Liver (tissue), 10 donors: ENCODE measurements at places on chromosomes 5 and 9. TPM values are rescaled to one million over a fixed set of nuclear protein-coding genes. Genes with fewer than 3 reads are reported as not detected.

DNA sequence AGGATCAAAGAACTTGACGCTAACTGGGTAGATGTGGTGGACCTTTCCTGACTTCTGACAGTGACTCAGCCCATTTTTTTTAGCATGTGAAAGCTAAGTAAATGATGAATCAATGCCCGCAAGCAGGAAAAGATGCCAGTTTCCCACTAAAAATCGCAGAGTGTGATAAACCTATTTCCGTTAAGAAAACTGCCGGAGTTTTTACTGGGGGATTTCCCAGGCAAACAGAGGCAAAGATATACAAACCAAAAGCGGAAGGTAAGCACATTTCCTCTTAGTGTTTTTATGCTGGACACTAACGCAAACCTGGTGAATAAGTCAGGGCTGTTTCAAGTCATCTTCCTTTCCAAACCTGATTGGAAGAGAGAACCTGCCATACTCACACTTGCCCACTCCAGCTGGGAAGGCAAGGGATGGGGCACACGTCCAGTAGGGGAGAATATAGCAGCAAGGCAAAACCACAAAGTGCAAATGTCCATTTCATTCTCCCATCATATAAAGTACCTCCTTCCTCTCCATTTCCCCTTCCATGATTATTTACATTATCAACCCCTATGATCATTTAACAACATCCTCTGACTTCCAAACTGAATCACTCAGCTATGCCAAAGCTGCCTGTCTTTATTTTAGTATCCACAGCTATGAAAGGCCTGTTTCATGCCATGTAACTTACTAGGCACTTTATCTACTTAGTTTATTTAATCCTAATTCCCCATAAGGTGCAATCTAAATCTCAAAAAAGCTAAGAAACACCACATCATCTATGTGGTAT is 349.7 kb upstream of the RFX3 start:
- DNase-seq: no peak
- no peaks in the 10 kb centered on the region for H3K4me1 ChIP-seq
- no peak overlapping the region for H3K27ac ChIP-seq
- no peaks in the 10 kb centered on the region for H3K27me3 ChIP-seq

- no peaks in the 10 kb centered on the region for H3K27me3 ChIP-seq
- no peaks in the 10 kb centered on the region for H3K4me1 ChIP-seq
- no peak overlapping the region for H3K4me3 ChIP-seq
- DNase-seq: no peak
Measured at GRCh38 chr9:89724659-89725058, 119.8 kb downstream of the GADD45G start.

- H3K27ac ChIP-seq: peak overlapping the region; percentile 90
- no peaks in the 10 kb centered on the region for H3K27me3 ChIP-seq
- H3K4me3 ChIP-seq: peak overlapping the region; percentile 66
Measured at GRCh38 chr5:140631831-140632365, 1.1 kb downstream of the CD14 start.

DNA sequence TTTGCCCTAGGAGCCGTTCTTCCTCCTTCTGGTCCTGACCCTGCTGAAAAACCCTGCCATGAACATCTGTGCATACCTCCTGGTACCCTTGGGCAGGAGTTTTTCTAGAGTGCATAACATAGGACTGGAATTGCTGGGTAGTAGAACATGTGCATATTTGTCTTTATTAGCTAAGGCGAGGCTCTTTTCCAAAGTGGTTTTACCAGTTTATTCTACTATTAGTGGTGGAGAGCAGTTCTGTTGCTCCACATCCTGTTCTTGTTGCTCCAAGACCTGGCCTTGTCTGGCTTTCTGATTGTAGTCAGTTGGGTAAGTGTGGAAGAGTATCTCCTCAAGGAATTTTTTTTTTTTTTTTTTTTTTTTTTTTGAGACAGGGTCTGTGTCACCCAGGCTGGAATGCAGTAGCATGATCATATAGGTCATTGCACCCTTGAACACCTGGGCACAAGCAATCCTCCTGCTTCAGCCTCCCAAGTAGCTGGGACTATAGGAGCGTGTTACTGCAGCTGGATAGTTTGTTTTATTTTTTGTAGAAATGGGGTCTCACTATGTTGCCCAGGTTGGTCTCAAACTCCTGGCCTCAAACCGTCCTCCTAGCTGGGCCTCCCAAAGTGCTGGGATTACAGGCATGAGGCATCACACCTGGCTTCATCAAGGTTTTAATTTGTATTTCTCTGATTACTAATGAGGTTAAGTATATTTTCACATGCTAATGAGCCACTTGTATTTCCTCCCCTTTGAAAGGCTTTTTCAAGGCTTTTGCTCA is 85.2 kb downstream of the SPRY4 start:
- H3K36me3 ChIP-seq: no peaks in the 10 kb centered on the region
- no peaks in the 10 kb centered on the region for H3K4me1 ChIP-seq
- H3K27ac ChIP-seq: no peak overlapping the region
- DNase-seq: no peak
- H3K27me3 ChIP-seq: no peaks in the 10 kb centered on the region
- no peak overlapping the region for H3K4me3 ChIP-seq

DNA sequence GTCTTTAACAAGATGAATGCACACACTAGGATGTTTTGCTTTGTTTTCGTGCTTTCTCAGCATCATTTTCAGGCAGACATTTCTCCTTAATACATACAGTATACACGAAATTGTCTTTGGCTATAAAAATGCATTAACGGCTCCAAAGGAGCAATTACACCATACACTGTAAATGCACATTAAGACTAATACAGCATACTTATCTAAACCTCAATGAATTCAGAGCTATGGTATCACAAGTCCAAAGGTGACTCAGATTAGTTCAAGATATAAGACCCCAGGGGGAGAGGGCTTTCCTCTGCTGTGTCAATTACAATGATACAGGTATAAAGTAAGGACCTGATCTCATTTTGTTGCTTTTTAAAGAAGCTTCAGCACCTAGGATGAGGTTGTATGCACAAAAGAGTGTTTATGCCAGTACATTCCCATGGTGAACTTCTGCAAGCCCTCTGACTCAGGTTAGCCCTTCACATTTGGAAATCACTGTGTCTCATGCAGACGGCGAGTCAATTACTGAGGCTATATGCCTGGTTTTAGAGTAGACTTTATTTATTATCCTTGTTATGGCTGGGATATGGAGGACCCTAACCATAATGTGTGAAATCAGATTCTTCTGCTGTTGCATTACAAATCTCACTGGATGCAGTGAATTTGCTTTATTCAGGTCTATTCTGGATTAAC is 233.3 kb downstream of the ZNF608 start:
- no peaks in the 10 kb centered on the region for H3K4me1 ChIP-seq
- no peaks in the 10 kb centered on the region for H3K36me3 ChIP-seq
- H3K4me3 ChIP-seq: no peak overlapping the region
- no peak overlapping the region for H3K27ac ChIP-seq

GRCh38 chr5:167816864-167817263 is 474.6 kb upstream of the WWC1 start:
- DNase-seq: no peak
- H3K4me1 ChIP-seq: no peaks in the 10 kb centered on the region
- no peak overlapping the region for H3K27ac ChIP-seq
- H3K4me3 ChIP-seq: no peak overlapping the region
- H3K36me3 ChIP-seq: no peaks in the 10 kb centered on the region

GRCh38 chr9:126304971-126305320 is 21.7 kb upstream of the MVB12B start:
- H3K4me1 ChIP-seq: no peaks in the 10 kb centered on the region
- H3K27ac ChIP-seq: no peak overlapping the region
- no peak overlapping the region for H3K4me3 ChIP-seq
- H3K27me3 ChIP-seq: no peaks in the 10 kb centered on the region

GRCh38 chr9:38181866-38182265 is 112.8 kb upstream of the SHB start:
- no peaks in the 10 kb centered on the region for H3K4me1 ChIP-seq
- no peaks in the 10 kb centered on the region for H3K27me3 ChIP-seq
- no peaks in the 10 kb centered on the region for H3K36me3 ChIP-seq
- no peak overlapping the region for H3K4me3 ChIP-seq

GRCh38 chr5:113124914-113125313 is 148.3 kb downstream of the DCP2 start:
- no peaks in the 10 kb centered on the region for H3K36me3 ChIP-seq
- no peaks in the 10 kb centered on the region for H3K27me3 ChIP-seq
- DNase-seq: no peak
- no peak overlapping the region for H3K27ac ChIP-seq
- H3K4me1 ChIP-seq: peaks cover 21% of the 10 kb centered on the region

- no peak overlapping the region for H3K4me3 ChIP-seq
- H3K4me1 ChIP-seq: no peaks in the 10 kb centered on the region
- H3K27ac ChIP-seq: no peak overlapping the region
- no peaks in the 10 kb centered on the region for H3K36me3 ChIP-seq
- DNase-seq: no peak
- H3K27me3 ChIP-seq: no peaks in the 10 kb centered on the region
Measured at GRCh38 chr5:41893074-41893851, 10.9 kb upstream of the RIMOC1 start.

DNA sequence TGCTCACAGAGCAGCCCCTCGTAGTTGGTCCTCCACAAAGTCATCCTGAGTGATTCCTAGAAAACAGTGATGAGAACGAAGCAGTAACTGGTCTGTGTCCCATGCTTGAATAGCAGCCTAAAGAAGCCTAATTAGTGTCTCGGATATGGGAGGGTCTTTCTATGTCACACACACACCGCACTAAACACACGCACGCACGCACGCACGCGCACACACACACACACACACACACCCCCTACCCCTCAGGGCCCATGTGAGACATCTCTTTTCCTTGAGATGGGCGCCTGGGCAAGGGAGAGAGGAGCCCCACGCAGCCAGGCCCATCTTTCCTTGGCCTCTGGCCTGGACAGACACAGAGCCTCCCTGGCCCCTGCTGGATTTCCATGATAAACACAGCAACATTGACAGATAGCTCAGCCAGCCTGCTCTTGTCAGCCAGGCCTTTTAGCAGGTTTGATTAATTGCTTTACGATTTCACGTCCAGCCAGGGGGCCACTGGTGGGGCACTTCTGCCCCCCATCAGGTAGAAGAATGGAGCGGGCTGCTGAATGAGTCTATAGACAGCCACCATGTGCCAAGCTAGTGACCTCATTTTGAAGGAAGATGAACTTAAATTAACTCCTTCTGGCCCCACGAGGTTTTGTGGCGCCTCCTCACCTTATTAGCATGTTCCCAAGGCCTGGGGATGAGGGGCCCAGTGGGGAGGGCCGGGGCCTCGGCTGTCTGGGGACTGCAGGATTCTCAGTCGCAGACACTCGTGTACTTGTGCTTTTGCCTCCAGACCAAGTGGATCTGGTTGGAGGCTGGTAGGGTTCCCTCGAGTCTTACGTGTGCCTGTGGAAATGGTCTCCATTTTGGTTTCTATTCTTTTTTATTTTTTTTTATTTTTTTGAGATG is 36.2 kb upstream of the PRDM12 start:
- peaks cover 20% of the 10 kb centered on the region for H3K36me3 ChIP-seq
- H3K4me1 ChIP-seq: peaks cover 7% of the 10 kb centered on the region
- DNase-seq: no peak
- H3K27ac ChIP-seq: no peak overlapping the region

DNA sequence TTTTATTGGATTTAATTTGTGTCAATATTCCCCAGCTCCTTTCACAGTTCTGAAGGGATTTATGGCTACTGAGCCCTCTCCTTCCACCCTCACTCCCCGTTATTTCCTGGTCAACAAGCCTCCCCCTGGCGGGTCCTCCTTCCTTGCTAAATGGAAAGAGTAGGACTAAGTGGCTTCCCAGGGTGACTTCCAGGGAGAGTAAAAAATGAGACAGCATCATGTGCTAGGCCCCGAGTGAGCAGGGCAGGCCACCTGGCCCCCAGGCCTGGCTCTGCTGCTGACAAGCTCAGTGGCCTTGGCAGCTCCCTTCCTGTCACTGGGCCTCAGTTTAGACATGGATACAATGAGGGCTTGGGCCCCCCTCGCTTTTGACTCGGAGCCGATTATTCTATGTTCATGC is 201.3 kb downstream of the HSPA4 start:
- no peak overlapping the region for H3K27ac ChIP-seq
- H3K4me3 ChIP-seq: no peak overlapping the region
- H3K27me3 ChIP-seq: no peaks in the 10 kb centered on the region
- H3K4me1 ChIP-seq: no peaks in the 10 kb centered on the region
- no peak for DNase-seq
- H3K36me3 ChIP-seq: no peaks in the 10 kb centered on the region

The PCDHGA8 gene
- total RNA-seq: 0.75 TPM

The PCDHGB1 gene
- total RNA-seq: 0.75 TPM

The PCDHGA1 gene
- total RNA-seq: 0.08 TPM

The CCL27 gene
- total RNA-seq: not detected

The ARHGEF28 gene
- 13.9 TPM for total RNA-seq
